Endothelial cell of umbilical vein (primary cell): ENCODE measurements at places on chromosomes 11 and 22. TPM values are rescaled to one million over a fixed set of nuclear protein-coding genes. Genes with fewer than 3 reads are reported as not detected.

The DCHS1 gene
- polyA plus RNA-seq = 56.2 and 64.2 TPM in 2 replicates

The OR52E8 gene
- polyA plus RNA-seq = not detected in 2 replicates

The CYP2D6 gene
- polyA plus RNA-seq = 0.25 TPM in 2 replicates

The C1QTNF5 gene
- 201 and 228 TPM in 2 replicates for polyA plus RNA-seq

The GAL3ST1 gene
- 0.06 TPM in 1 of 2 replicates, not detected in the other for polyA plus RNA-seq

The OR10G6 gene
- not detected in 2 replicates for polyA plus RNA-seq

The SF3A1 gene
- polyA plus RNA-seq = 23.1 and 60.2 TPM in 2 replicates

The P2RY2 gene
- polyA plus RNA-seq = 4.8 and 4.9 TPM in 2 replicates

The SCGB1C1 gene
- not detected in 2 replicates for polyA plus RNA-seq

The C11orf97 gene
- polyA plus RNA-seq = not detected in 2 replicates

- DNase-seq = no peak
Measured at GRCh38 chr11:3224401-3225057, 5.9 kb upstream of the MRGPRG start.

DNA sequence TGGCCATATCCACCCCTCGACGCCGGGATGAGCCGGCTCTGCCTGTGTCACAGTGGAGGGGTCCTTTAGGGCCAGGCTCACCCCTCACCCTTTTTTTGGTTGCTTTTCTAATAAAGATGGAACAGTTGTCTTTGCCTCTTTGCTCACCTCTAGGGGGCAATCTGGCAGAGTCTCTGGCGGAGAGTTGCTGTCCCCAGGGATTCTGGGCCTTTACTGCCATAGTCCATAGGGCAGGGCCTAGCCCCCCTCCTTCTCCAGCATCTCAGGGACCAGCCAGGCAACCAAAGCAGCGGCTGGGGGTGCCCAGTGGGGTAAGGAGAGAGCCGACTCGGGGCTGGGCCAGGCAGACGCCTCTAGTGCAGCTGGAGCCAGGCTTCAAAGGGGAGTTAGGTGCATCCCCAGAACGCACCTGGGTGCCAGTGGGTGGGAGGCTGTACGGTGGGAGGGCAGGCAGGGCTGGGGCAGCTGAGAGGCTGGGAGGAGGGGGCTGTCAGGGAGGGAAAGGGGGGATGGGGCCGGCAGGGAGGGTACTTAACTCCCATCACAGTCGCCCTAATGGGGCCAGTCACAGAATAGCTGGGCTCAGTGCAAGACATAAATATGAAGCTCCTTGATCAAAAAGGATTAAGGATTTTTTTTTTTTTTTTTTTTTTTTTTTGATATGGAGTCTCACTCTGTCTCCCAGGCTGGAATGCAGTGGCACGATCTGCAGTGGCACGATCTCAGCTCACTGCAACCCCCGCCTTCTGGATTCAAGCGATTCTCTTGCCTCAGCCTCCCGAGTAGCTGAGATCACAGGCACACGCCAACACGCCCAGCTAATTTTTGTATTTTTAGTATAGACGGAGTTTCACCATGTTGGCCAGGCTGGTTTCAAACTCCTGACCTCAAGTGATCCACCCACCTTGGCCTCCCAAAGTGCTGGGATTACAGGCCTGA lies 2.5 kb upstream of the SUSD2 start:
- no peak for DNase-seq

DNA sequence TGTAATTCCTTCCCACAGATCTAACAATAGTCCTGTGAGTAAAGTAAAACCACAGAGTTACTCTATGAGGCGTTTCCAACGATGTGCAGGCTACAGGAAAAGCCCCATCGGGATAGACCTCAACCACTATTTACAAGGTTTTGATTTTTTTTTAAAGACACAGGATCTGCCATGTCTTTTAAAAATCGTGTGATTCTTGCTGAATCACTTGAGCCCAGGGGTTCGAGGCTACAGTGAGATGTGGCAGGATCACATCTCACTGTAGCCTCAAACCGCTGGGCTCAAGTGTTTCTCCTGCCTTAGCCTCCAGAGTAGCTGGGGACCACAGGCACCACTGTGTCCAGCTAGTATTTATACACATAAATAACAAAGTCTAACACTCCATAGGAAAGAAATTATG lies 7.8 kb downstream of the TAF1D start:
- no peak for DNase-seq

DNA sequence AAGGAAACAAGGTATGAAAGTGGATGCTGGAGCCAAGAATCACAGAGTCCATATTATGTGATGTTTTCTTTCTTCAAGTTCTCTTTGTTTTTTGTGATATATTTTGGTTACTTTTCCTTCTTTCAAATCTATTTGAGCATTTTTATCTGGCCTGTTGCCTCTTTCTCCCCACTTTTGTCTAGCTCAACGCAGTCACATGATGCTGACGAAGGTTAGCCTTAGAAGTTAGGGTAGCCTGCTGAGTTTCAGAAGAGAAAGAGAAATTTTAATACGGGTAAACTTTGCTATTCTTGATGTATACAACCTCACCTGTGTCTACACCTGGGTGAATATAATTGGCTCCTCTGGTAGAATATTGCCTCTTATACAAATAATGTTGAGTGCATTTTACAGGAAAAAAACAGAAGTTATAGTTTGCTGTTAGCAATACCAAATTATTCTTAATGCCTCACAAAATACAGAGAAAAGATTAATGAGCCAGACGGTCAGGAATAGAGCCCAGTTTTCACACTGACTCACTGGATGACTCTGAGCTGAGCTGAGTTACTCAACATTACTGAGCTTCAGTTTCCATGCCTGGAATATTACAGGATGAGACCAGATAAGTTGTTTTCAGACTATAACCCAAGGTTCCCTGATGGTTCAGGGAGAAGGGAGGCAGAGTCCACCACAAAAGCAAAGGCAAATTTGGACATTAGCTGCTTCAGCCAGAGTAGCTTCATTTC lies 161.6 kb upstream of the BDNF start:
- DNase-seq = no peak

GRCh38 chr11:114564831-114565230 lies 5.2 kb upstream of the NXPE1 start:
- peak; percentile 13 for DNase-seq

DNA sequence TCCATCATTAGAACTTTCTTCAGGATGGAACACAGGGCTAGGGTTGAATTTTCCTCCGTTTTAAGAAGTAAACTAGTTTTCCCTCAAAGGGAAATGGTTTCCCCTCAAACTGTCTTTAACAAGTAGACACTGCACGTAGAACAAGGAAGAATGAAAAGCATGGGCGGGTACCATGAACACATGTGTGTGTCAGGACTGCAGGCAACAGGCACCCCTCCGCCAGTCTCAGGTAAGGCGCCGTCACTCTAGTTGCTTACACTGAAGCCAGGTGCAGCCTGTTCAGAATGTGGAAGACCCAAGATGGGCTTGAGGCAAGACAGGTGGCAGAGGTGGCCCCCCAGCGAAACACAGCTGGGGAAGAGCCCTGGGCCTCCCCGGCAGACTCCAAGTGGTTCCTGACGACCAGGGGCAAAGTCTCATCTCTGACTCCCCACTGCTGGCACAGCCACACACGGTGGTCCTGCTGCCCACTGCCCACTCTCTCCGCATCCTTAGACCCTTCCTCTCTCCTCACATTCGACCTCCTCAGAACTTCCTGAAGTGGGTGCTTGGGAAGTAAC lies 25.4 kb upstream of the MOB2 start:
- DNase-seq = no peak

DNA sequence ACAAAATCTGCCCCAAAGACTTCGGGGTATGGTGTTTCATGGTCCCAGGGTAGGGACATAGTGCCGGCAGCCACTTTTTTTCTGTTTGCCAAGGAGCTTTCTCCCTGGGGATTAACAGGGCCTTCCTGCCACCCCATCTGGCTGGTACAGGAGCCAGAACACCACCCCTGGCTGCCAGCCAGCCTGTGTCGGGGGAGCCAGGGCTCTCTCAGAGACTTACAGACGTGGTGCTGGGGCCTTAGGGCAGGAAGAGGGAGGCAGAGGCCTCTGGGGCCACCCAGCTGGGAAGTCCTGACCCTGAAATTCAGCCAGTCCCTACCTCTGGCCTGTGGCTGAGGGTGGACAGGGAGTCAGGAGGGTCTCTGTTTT lies 52.4 kb upstream of the CDON start:
- DNase-seq = peak; percentile 72

DNA sequence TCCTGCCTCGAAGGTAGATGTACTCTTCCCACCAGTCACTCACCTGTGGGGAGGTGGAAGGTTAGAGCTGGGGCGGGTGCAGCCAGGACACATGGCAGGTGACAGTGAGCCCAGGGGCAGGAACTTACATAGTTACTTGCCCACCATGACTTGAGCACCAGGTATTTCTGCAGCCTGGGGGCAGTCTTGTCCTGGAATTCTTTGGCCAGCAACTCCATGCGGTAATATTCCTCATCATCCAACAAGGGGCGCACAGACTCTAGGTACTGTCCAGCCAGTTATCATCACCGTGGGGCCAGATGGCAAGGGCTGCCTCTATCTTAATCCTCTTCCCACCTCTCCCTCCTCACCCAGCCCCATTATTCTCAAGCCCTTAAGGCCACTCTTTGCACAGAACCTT lies 2.2 kb downstream of the CPT1B start:
- DNase-seq = peak; percentile 68

DNA sequence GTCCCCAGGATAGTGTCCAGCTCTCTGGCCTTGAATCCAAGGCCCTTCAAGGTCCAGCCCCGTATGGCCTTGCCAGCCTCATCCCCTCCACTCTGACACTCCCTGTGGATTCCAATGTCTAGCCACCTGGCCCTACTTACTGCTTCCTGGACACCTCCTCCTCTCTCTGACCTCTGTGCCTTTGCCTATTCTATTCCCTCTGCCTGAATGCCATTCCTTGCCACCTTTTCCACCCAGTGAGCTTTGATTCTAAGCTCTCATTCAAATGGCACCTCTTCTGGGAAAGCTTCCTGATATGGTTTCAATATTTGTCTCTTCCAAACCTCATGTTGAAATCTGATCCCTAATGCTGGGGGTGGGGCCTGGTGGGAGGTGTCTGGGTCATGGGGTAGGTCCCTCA lies 31.9 kb upstream of the TTLL12 start:
- DNase-seq = no peak

DNA sequence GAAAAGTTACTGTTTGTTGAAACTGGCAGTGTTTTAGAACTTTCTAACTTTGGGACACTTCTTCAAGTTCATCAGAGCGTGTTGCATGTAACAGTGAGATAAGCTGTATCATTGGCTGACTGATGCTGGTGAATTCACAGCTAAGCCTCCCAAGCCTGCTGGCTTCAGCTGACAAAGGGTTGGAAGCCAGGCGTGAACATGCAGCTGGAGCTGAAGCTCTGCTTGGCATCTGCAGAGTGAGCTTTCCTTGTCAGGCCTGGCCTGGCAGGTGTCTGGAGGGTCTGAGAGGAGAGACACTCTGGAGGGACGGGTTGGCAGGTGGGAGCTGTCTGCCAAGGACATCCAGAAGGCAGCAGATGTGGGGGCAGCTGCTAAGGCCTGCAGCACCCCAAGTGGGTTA lies 1.5 kb downstream of the AMPD3 start:
- no peak for DNase-seq

GRCh38 chr11:23502826-23503225 lies 642.6 kb upstream of the CCDC179 start:
- DNase-seq = no peak

DNA sequence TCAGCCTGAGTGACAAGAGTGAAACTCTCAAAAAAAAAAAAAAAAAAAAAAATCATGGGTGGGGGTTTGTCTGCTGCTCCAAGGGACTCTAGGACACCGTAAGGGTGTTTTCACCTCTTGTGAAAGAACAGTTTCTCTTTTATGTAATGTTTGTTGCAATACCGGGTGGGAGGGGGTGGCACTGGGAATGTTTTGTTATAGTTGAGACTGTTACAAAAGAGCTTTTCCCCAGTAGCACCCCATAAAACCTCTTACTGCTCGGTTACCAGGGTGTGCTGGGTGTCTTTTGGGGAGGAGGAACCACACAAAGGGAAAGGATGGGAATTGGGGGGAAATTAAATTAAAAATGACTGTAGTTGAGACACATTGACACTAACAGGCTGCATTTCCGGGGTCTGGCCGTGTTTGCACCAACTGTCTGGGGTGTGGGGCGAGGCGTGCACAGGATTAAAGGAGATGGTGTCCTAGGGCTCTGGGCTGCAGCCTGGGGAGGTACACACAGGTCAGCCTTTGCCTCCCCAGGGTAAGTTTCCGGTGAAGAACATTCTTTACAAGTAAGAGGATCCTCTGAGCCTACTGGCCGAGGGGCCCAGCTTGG lies 1.6 kb downstream of the NFAM1 start:
- DNase-seq = no peak

GRCh38 chr11:92272651-92273050 lies 48.0 kb downstream of the FAT3 start:
- DNase-seq = no peak

DNA sequence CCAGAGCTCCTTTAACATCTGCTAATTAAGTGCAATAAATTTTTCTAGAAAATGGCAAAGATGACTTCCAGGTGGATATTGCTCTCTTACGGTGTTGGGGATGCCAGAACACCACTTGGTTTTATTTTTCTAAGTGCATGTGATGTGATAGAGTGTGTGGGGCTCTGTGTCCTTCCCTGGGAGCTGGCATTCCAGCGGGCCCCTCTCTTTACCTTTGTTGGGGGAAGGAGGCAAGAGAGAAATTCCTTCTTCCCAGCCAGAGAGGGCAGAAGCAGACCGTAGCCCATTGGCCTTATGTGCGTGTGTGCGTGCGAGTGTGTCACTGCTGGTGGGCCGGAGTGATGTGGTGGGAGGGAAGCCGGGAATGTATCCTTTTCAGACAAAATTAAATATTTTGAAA lies 17.2 kb downstream of the TEF start:
- no peak for DNase-seq

DNA sequence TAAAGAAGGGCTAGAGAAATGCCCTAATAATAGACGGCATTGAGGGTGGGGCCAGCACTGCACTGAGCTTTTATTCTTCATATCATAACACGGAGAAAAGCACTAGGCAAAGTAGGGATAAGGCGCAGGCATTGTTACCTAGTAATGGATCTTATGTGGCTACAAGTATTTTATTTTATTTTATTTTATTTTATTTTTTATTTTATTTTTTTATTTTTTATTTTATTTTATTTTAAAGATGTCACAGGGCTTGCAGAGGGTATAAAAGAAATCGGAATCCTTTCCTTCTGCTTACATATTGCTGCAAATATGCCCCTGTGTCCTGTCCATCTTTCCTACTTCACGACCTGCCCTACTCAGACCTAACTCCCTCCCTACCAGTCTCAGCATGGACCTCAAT lies 452.0 kb upstream of the KIRREL3 start:
- no peak for DNase-seq

DNA sequence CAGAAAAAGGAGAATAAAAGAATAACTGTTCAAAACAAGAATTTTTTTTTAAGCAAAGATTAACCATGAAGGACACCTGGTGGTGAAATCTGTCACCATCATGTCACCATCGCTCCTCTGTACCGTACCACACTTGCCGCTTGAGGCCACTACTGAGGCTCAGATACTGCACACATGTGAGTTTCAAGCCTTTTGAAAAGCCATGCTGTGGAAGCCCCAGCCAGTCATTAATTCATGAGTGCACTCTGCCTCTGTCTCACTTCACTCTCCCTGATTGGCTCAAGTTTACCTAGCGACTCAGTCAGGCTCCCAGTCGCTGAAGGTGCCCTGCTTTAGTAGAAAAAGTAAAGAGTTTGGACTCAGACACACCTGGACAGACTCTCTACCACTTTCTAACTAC lies 6.6 kb upstream of the MS4A12 start:
- peak; percentile 17 for DNase-seq
